ENCODE measurements at places on chromosomes 4 and X.

DNA sequence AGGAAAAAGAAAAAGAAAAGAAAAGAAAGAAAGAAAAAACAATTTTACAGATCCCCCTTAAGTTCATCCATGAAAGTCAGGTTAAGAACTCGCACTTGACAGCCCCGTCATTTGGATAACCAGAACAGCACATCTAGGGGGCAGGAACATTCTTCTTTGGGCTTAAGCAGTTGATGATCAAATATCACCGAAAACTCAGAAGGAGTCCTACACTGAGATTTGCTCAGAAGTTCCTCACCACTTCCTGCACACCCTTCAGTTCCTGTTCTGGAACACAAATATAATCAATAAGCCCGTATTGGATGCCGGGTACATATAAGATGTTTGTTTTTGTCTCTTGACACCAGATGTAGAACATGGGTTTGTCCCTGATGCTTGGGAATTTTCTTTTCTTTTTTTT, 14.7 kb downstream of the NLGN3 start:
- no peak for DNase-seq

DNA sequence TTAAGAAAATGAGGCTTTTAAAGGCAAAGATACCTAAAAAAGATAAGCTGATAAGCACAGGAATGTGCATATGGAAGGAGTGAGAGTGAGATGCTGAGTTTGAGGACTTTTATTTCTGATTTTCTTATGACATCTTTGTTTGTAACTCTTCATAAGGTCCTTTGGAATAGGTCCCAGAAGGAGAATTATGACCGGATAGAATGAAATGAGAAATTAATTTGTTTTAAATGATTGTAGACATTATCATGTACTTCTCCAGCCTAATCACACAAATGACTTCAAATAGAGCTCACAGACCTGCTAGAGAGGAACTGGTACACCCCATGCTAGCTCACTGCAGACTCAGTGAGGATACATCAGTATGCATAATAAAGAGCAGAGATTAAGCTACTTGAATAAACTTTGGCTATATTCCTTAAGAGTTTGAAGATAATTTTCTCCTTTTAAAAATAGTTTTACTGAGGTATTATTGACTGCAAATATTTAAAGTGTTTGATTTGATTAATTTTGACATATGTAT, 5.6 kb downstream of the GK2 start:
- DNase-seq = no peak

- DNase-seq = no peak
These were observed 333.5 kb downstream of the BMPR1B start for GRCh38 chr4:95091272-95091671.

GRCh38 chr4:172124656-172125308, 311.6 kb downstream of the GALNTL6 start:
- no peak for DNase-seq

DNA sequence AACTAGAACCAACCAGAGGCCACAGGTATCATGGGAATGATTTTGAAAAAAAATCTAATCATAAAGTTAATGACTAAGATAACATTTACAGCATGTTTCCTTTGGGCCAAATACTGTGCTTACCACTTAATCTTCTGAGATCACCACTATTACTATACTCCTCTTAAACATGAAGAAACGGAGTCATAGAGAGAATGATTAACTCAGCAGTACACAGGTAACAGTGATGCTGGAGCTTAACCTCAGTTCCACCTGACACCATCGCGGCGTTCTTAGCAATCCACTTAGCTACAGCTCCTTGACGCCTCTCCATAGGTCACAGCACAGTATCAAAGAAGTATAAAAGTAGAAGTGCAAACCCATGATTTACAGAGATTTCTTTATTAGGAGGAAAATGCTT, 592.6 kb upstream of the SLIT2 start:
- DNase-seq = no peak

GRCh38 chrX:49177338-49177833, 5.7 kb downstream of the PLP2 start:
- no peak for DNase-seq

DNA sequence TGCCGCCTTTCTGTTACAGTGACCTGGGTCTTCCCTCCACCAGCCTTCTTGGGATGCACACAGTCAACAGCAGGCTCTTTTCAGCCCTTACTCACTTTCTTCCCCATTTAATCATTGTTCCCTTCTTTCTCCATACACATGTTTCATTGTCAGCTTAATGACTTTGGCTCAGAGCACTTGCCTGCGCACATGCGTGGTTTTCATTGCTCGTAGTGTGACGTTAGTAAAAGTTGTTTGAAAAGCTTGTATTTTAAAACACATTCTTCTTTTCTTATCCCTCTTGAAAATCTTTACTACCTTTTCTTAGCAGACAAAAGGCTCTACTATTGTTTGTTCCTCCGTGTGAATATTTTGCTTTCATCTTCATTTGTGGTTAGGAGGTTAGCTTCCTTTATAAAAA, 19.7 kb upstream of the SCOC start:
- no peak for DNase-seq

GRCh38 chr4:145014365-145014764, 83.6 kb downstream of the ANAPC10 start:
- no peak for DNase-seq

DNA sequence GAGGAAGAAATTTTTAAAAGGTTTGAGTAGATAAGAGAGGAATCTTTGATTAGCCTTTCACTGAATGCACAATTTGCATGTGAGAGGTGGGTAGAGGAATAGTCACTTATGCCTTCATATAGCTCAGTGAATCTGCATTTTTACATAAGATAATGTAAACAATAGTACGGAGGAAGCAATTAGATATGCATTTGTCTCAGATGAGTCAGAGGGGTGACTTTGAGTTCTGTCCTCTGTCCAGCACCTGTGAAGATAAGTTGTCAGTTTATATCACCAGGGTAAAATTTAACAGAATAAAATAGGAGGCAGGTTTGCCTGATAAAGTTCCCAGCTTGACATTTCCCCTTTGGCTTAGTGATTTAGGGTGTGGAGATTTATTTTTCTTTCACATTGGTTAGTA, 841.9 kb downstream of the PCDH18 start:
- no peak for DNase-seq

DNA sequence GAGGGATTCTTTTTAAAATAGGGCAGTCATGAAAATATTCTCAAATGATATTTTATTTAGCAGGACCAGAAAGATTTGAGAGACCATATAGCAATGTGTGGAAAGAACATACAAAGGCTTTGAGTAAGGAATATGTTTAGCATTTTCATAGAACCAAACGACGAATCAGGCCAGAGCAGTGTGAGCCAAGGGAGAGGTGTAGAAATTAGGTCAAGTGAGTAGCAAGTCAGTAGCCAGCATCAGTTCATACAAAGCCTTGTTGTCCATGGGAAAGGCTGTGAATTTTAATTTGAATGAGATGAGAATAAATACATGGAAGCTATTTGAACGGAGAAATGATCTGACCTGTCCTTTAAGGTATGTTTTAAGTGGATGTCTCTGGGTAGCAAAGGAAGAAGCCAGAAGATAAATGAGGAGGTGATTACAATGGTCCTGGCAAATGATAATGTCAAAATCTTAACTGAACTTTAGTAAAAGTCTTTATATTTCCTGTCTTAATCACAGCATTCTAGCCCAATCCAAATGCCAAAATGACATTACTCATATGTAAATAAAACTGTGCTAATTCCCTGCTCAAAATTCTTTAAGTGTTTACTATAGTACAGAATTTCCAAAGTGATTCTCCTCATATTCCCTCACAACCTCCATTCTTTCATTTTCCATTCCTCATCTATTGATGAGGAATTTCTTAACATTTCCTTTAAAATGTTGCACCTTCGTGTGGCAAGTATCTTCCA, 155.7 kb upstream of the SLIT2 start:
- DNase-seq = no peak

DNA sequence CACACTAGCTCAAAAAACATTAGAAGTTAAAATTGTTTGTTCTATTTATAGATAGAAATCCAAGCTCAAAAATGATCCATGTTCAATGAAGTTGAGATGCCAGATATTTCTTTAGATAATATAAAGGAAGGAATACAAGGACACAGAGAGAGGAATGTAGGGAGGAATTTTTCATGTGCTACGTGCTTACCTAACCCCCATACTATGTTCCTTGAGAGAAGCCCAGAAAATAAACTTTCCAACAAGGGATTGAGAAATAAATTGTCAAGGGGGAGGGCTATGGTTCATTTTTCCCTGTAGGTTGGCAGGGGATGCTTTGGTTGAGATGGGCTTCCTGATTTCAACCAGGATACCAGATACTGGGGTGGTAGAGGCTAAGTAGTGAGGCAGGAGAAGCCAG, 15.6 kb upstream of the ADH5 start:
- DNase-seq = no peak

- no peak for DNase-seq
These were observed 57.1 kb upstream of the PRDM8 start for GRCh38 chr4:80140194-80140593.

DNA sequence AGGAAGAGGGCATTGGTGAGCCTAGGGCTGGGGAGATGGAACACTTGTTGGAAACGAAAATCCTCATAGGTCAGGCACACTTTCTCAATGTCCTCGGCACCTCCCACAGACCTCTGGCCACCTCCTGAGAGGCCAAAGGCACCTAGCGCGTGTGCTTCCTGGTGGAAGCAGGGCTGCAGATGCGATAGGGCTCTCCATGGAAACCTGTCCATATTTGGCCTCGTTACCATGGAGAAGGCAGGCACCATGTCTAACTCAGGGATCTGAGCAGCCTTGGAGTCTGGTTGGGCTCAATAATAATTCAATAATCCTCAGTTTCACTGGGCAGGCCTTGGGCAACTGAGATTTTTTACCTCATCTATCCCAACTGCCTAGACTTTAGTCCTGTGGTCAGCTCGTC, 58.3 kb downstream of the RAI2 start:
- no peak for DNase-seq

DNA sequence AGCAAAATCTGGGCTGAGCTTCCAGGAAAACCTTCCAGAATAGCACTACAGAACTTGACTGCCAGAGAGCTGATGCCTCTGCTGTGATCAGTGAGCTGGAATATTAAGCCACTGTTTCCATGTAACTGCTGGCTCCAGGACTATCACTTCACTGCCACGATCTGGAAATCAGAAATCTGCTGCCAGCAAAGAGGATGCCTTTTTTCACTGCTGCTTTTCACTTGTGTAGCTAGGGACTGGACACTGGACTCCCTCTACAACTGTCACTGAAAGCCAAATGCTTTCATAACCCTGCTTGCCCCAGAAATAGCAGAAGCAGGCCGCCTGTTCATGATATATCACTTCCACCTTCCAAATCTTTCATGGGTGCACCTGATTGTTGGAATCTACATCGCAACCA, 9.4 kb upstream of the AP1S2 start:
- DNase-seq = no peak

DNA sequence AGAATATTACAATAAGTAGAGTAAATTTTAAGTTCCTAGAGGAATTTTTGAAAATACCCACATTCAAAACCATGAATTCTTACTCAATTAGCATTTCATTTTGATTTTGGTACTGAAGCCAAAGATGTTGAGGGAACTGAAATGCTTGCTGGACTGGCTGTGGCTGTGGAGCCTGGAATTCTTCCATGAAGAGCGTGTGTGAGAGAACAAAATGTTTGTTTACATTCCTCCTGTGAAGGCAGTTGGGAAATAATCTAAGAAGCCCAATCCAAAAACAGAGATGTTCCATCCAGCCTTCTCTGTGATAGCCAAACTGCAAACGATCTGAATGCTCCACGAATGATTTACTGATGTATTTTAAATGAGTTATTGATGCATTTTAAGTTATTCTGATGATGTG, 3.8 kb upstream of the ADH1B start:
- DNase-seq = no peak
